OCI-LY7 (cell line): ENCODE measurements at places on chromosomes 7 and 10. TPM values are rescaled to one million over a fixed set of nuclear protein-coding genes. Genes with fewer than 3 reads are reported as not detected.

The PLAU gene
- total RNA-seq: 0.74 and 0.85 TPM in 2 replicates

The KCNH2 gene
- 5.8 and 6.2 TPM in 2 replicates for total RNA-seq

GRCh38 chr10:3468919-3469638 lies 296.5 kb upstream of the PITRM1 start:
- no peak for DNase-seq

DNA sequence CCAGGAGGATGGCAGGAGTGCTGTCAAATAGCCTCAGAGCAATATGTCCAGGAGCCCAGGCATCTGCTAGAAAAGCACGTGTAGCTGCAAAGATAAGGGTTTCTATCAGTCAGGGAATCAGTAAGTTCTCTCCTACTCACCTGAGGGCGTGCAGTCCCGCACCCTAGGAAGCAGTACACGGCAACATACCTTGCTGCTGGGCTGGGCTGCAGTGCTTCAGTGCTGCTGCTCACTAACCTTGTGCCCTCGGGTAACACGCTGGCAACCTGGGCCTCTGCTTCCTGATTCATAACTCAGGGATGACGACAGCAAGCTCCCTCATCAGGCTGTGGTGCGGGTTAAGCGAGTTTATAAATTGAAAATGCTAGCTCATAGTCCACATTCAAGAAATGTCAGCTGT lies 29.5 kb upstream of the CCNY start:
- DNase-seq: no peak

DNA sequence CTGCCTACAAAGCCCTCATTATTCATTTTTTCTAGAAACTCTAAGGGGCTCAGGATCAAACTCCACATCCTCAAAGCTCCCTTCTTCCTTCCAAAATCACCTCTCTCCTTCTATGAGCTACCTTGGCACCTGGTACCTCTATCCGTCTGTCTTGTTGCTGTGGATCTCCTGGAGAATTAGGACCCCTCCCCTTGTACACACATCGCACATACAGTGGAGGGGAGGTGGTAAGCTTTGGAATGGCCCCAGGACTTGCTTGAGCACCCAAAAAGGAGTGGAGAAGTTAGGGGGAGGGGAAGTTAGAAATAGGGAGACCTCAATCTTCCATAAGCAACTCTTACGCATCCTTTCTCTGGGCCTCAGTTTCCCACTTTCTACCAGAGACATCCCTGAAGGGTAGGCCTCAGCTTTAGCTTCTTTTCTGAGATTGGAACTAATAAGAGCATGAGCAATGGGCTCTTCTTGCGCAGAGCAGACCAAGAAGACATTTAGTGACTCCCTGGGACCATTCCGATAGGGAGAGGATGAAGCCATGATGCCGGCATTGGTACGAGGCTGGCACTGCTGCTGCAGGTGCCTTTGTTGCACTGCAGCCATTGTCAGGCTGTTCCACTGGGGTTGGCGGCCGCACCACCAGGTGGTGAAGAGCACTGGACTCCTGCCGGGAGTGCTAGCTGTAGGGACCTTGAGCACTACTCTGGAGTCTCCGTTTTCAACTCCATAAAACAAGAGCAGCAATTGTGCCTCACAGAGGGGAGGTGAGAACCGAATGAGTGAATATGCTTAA lies 4.5 kb downstream of the CYP26C1 start:
- no peak for DNase-seq

The MYH16 gene
- total RNA-seq: not detected in 2 replicates

DNA sequence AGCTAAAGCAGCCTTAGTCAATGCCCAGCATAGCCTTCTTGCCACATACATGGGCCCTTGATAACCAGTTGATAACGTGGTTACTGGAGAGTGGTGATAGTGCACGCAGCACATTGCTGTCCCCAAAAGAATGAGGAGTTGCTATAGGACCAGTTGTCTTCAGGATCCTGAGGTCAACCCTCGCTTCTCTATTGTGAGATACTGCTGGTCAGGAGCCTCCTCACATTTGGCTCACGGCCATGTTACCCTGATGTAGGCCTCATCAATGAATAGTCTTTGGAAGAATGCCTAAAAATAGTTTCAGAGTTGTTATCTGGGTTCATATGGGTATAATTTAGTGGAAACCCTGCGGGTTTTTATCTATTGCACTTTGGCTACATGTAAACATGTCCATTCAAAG lies 230.7 kb downstream of the VTI1A start:
- no peak for DNase-seq

DNA sequence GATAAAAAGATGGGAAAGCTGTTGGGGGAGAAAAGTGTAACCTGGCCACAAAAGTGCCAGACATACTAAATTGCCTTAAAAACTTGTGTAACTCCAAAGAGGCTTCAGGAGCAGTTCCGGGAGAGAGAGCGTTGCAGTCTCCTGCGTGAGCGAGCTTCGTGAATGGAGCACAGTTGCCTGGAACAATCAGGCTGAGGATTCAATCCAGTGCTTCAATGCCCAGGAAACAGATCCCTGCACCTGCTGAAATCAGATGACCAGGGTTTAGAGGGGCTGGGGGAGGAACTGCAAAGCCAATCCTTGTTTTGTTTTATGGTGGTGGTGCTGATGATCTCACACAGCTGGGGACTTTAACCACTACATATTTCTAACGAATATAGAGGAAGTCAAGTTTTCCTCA lies 398.3 kb downstream of the DPP6 start:
- no peak for DNase-seq

The NME8 gene
- total RNA-seq: not detected in 2 replicates

GRCh38 chr7:16648551-16648950 lies 2.6 kb downstream of the BZW2 start:
- DNase-seq: no peak

- DNase-seq: no peak
These were observed 41.6 kb downstream of the MRPS33 start for GRCh38 chr7:140972876-140973829.

GRCh38 chr7:40186586-40186985 lies 51.8 kb downstream of the SUGCT start:
- DNase-seq: no peak

The GHRHR gene
- total RNA-seq: not detected in 2 replicates

The PDE1C gene
- not detected in 2 replicates for total RNA-seq

DNA sequence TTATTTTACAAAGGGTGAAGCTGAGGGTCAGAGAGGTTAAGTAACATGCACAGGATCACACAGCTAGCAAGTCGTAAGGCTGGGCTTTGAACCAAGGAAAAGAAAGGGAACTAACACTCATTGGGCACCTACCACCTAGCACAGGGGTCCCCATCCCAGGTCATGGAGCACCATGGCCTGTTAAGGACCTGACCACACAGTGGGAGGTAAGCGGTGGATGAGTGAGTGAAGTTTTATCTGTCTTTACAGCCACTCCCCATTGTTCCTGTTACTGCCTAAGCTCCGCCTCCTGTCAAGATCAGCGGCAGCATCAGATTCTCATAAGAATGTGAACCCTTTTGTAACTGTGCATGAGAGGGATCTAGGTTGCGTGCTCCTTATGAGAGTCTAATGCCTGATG lies 222.8 kb downstream of the RAB11FIP2 start:
- DNase-seq: no peak

GRCh38 chr7:134165252-134165651 lies 38.1 kb downstream of the LRGUK start:
- no peak for DNase-seq

DNA sequence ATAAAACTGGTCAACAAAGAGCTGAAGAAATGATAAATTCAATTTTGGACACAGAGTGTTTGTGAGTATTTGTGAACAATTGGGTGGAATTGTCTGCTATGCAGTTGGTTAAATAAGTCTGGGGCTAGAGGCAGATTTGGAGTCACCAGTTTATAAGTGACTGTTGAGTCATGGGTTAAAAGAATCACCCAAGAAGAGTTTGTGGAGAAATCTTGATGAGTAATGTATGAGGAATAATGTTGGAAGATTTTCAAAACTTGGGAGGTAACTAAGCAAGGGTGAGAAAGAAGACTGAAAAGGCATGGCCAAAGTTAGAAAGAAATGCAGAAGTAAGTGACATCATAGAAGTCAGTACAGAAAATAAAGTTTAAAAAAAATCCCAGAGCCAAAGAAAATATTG lies 750.7 kb downstream of the MAGI2 start:
- DNase-seq: no peak

- no peak for DNase-seq
These were observed 154.1 kb upstream of the AHR start for GRCh38 chr7:17144322-17144721.

DNA sequence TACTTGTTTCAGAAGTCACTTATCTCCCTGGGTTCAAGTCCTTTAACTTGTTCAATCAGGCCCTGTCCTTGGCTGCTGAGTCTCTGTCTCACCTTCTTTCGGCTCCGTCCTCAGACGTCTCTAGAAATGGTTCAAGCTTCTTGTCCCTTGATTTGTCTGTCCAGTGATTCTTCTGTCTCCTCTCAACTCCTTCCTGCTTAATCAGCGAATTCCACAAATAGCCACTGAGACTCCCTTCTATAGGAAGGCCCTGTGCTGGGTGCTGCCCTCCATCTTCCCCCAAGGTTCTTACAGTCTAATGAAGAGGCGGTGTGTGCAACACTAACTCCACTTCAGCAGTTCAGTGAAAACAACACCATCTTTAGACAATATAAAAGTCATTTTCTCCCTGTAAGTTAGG lies 12.7 kb downstream of the FAM241B start:
- no peak for DNase-seq

DNA sequence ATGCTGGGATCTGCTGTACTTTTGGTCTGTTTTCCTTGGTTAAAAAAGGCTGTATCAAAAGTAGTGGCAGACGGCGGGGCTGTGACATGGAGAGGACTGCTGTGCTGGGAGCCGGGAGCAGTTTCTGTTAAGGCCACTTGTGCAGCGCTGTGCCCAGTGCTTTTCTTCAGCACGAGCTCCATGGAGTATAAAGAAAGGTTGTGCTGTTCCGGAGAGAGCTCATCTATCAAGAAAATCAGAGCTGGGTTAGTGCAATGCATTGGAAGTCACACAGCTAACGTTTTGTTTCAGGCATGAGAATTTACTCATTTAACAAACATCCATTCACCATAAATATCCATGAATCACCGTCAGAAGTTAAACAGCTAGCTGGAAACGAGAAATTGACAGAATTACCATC lies 62.0 kb downstream of the KIAA1549 start:
- no peak for DNase-seq

The DLX6 gene
- total RNA-seq: not detected in 2 replicates

DNA sequence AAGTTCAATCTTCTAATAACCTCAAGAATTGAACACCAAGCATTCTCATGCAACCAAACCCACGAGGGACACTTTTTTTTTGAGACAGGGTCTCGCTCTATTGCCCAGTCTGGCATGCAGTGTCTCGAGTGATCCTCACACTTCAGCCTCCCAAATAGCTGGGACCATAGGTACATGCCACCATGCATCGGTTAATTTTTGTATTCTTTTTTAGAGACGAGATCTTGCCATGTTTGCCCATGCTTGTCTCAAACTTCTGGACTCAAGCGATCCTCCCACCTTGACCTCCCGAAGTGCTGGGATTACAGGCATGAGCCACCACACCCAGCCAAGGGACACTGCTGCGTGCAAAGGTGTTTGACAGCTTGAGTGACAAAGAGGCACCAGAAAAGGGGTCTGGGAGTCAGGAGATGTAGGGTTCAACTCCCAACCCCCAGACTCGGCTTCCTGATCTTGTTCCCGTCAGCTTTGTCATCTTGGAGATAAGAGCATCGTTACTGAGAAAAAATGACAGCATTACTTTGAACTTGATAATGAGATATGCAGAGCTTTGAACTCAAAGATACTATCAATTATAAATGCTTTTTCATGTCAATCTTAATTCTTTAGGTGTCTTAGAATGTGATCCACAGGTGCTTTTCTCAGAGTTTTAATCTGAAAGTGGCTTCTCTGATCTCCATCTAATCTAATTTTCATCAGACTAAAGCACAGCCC lies 1.6 kb upstream of the CYTH3 start:
- DNase-seq: no peak

The POT1 gene
- total RNA-seq: 34.7 and 42.1 TPM in 2 replicates

DNA sequence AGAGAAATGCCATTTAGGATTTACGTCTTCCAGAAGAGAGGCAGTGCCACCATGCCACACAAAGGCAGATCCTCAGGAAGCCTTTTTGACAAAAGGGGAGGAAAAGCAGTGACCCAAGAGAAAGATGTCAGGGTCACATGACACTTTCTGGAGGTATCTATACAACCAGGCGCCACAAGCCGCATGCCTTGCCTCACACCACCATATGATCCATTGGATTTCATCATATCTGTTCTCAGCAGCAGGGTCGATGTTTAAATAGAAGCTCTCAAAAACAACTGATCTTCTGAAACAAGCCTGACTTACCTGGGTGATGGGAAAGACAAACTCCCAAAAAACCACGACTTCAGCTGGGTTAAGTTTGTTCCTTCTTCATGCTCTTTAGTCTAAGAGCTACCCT lies 52.5 kb upstream of the UNC5B start:
- no peak for DNase-seq

The SUFU gene
- 10.0 and 10.1 TPM in 2 replicates for total RNA-seq

- no peak for DNase-seq
These were observed 1104.2 kb upstream of the LRRN3 start for GRCh38 chr7:109986701-109987100.

DNA sequence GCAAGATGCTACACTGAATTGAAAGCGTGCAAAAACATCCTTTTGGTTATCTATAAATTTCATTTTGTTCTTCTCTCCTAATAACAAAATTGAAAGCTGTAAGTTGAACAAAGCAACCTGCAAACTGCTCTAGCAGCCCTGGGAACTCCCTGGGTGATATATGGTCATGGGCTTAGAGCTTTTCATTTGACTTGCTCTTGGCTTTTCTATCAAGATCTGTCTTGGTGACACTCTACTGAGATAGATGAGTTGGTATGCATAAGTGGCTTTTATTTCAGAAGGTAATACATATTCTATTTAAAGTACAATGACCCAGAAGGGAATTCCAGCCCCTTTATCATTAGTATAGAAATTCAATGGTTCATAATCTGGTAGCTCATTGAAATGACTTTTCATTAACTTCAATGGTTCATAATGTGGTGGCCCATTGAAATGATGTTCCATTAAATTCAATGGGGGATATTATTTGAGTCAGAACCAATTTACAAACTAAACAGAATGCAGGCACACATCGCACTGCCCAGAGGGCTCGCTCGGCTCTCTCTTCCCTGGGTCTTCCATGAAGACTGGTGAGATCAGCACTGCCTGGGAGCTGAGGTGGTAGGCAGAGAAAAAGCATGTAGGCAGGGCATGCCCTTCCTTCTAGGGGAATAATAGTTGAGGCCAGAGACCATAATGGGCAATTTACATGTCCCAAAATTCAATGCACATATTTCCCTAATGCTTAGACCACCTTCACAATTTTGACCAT lies 10.1 kb upstream of the KCNMA1 start:
- no peak for DNase-seq
